Vagina (tissue), 2 donors: ENCODE measurements at places on chromosomes 7 and 10. TPM values are rescaled to one million over a fixed set of nuclear protein-coding genes. Genes with fewer than 3 reads are reported as not detected.

HOXA1 gene
- 0.74 TPM for total RNA-seq

MYH16 gene
- not detected for total RNA-seq

LRRN3 gene
- 0.98 TPM for total RNA-seq

SUN3 gene
- not detected for total RNA-seq

ZNF736 gene
- total RNA-seq, result 11.3 TPM

DNAJB9 gene
- total RNA-seq, result 28.7 TPM

SLC13A1 gene
- not detected for total RNA-seq

H2BK1 gene
- total RNA-seq, result not detected

CRPPA gene
- total RNA-seq, result 1.2 TPM

ADAM22 gene
- total RNA-seq, result 6.1 TPM

ADIRF gene
- total RNA-seq, result 374 TPM

CTAGE8 gene
- 0.98 TPM for total RNA-seq

HOXA10 gene
- 19.2 TPM for total RNA-seq

VSTM4 gene
- 14.0 TPM for total RNA-seq

NKX2-3 gene
- total RNA-seq, result not detected

PRSS37 gene
- not detected for total RNA-seq

ZNHIT1 gene
- total RNA-seq, result 55.2 TPM

KIAA1217 gene
- total RNA-seq, result 54.3 TPM

DLX6 gene
- total RNA-seq, result not detected

FAM25C gene
- total RNA-seq, result not detected

GRCh38 chr10:86946213-86947155 lies 10.9 kb downstream of the MMRN2 start:
- peak; percentile 84 for DNase-seq

DNA sequence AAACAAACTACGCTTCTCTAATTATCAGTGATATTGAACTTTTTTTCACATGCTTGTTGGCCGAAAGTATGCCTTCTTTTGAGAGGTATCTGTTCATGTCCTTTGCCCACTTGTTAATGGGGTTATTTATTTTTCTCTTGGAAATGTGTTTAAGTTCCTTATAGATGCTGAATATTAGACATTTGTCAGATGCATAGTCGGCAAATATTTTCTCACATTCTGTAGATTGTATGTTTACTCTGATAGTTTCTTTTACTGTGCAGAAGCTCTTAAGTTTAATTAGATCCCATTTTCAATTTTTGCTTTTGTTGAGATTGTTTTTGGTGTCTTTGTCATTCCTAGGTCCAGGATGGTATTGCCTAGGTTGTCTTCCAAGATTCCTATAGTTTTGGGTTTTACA lies 73.2 kb downstream of the CABCOCO1 start:
- no peak for DNase-seq

- no peak for DNase-seq
Observed at GRCh38 chr7:96330193-96330592, 8.3 kb upstream of the SLC25A13 start.

- DNase-seq, result no peak
Observed at GRCh38 chr7:101378751-101379174, 16.1 kb downstream of the COL26A1 start.

DNA sequence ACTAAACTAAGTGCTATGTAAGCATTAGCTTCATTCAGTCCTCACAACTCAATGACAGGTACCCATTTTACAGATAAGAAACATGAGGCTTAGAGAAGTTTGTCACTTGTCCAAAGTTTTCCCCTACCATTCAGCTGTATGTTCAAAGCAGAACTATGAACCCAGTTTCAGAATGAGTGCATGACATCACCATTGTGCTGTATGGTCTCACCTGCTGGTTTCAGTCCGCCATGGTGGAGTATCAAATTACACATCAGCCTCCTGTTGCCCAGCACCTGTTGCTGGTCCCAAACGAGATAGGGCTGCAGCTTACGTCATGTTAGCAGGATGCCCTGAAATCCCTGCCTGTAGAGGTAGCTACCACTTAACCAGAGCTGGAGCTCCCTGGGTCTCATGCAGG lies 95.0 kb downstream of the DYNC1I1 start:
- DNase-seq, result no peak

- DNase-seq, result no peak
Observed at GRCh38 chr10:76033457-76034196, 602.2 kb downstream of the LRMDA start.

GRCh38 chr10:43340619-43341018 lies 30.8 kb upstream of the FXYD4 start:
- DNase-seq, result no peak

- DNase-seq, result no peak
Observed at GRCh38 chr7:22694597-22695207, 32.3 kb upstream of the IL6 start.

GRCh38 chr10:6978187-6978627 lies 398.1 kb upstream of the PRKCQ start:
- DNase-seq, result no peak

- DNase-seq, result no peak
Observed at GRCh38 chr10:83734278-83734677, 405.0 kb upstream of the GHITM start.

DNA sequence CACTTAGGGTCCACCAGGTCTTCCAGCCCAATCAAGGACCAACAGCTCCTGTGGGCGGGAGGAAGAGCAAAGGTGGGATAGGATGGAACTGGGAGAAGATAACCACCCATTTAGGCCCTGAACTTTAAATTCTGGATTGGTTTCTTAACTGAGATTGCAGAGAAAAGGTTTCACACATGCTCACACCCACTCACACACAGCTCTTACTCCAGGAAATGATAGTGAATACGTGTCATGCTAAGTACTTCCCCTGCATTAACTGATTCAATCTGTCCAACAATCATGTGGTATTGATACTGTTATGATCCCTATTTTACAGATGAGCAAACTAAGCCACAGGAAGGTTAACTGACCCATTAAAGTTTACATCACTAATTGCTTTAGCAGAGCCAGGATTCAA lies 4.6 kb upstream of the CYP3A4 start:
- DNase-seq, result no peak

GRCh38 chr10:25707572-25707971 lies 226.5 kb upstream of the MYO3A start:
- no peak for DNase-seq

- no peak for DNase-seq
Observed at GRCh38 chr7:139620676-139621344, 97.3 kb downstream of the CLEC2L start.

GRCh38 chr7:131075406-131075805 lies 252.3 kb upstream of the MKLN1 start:
- no peak for DNase-seq

DNA sequence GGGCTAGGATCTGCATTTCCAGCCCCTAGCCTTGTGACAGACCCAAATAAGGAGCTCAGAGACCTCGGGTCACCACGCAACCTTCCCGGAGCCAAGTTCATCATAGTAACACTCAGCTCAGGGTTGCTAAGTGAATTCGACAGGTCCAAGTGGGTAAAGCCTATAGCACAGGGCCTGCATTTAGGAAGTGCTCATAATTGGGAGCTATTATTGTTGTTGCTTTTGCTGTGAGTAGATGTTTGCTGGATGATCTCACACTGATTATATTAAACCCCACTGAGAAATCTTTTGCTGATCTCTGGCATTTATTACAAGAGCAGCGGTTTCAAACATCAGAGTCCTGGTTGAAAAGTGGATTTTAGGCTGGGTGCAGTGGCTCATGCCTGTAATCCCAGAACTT lies 20.3 kb upstream of the SAR1A start:
- DNase-seq, result no peak

DNA sequence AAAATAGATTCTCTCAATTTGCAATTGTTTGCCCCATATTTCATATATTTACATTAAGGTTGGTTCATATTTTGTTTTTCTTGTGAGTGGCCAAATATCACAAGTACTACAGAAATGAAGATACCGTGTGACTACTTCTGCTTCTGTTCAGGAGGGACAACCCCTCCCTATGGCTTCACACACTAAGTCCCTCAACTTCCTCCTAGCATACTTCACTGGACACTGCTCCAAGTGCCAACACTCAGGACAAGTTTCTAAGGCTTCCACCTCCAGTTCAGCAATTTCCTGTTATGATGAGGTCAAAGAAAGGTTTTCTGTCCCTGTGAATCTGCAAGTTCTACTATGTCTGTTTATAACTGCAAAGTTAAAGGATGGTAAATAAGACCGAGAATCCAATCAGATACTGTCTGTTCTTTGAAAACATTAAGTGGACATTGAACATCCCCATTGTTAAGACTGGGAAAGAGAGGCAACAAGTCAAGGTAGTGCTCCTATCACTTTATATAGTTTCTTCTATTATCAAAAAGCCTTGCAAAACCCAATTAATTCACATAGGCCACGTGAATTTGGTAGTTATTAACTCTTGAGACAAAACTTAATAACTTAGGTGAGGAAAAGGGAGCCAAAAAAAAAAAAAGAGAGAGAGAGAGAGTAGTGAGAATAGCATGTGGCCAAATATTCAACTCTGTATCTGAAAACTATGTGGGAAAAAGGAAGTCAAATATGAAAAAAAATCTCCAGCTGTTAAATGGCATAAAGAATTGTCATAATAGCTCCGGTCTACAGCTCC lies 81.3 kb upstream of the DKK1 start:
- DNase-seq, result no peak

DNA sequence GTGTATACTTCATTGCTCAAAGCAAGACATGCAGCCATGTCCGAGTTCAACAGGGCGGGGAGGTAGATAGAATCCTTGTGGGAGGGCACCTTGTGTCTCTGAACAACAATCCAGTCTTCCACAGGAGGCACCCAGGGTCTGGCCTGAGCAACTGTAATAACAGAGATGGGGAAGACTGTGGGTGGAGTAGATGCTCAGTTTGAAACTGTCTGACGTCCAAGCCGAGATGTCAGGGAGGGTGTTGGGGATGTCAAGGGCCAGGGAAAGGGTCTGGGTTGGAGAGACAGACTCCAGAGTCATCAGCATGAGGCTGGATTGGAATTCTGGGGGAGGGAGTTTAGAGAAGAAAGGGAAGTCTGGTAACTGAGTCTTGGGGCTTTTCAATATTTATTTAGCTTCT lies 88.0 kb downstream of the FANK1 start:
- DNase-seq, result no peak

- no peak for DNase-seq
Observed at GRCh38 chr7:118843456-118843855, 619.0 kb downstream of the ANKRD7 start.

DNA sequence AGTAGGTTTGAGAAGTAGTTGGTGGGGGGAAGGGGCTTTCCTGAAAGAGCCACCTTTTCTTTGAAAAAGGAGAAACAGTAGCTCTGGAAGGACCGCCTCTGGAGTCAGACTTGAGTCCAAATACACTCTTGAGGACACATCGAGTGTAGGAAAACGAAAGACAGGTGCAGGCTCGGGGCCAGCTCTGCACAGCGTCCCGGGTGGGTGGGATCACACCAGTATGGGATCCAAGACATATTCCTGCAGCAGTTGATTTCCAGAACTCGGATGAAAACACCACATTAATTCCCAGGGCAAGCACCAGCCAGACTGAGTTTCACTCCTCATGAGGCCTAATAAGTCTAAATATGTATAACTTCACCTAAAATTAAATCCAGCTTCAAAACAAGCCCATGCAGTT lies 61.4 kb downstream of the ASB13 start:
- no peak for DNase-seq

DNA sequence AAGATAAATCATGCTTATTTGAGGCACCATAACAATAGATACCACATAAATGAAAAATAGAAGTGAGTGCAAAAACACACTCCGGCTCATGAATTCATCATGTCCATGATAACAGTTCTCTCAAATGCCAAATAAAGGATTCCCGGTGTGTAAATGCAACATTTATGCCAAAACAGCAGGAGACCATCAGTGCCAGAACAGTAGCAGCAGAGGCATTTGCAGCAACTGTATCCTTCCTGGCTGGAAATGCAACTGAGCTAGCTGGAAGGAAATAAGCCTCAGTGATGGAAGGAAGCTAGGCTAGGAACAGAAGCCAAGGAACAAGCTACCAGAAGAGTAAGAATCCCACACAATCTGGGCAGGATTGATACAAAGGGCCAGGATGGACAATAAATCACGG lies 79.9 kb upstream of the THSD7A start:
- no peak for DNase-seq

- peak; percentile 79 for DNase-seq
Observed at GRCh38 chr10:24209946-24210491, 1.1 kb downstream of the KIAA1217 start.

GRCh38 chr7:116159711-116160110 lies 50.6 kb upstream of the TES start:
- no peak for DNase-seq

GRCh38 chr7:13560441-13560840 lies 429.0 kb downstream of the ETV1 start:
- DNase-seq, result no peak

DNA sequence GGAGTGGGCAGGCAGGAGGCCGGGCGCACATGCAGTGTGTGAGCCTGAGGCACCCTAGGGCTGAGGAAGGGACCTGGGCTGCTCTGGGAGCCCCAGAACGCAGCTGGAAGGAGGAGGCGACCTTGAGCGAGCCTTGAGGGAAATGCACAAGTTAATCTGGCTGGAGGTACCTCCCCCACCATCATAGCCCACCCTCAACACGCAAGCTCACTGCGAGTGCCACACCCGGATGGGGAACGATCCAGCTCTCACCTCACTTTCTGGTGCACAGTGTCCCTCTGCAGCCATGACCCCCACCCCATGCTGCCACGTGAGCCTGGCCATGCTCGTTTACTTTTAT lies 162.4 kb upstream of the PPP2R2D start:
- peak; percentile 47 for DNase-seq
